ENCODE measurements at places on chromosomes 7 and 10. TPM values are rescaled to one million over a fixed set of nuclear protein-coding genes. Genes with fewer than 3 reads are reported as not detected.

The CYP3A4 gene
- total RNA-seq: not detected

The AGR2 gene
- total RNA-seq: not detected

The PTF1A gene
- total RNA-seq: not detected

GRCh38 chr10:59126991-59127390 lies 49.5 kb upstream of the PHYHIPL start:
- no peak for DNase-seq

DNA sequence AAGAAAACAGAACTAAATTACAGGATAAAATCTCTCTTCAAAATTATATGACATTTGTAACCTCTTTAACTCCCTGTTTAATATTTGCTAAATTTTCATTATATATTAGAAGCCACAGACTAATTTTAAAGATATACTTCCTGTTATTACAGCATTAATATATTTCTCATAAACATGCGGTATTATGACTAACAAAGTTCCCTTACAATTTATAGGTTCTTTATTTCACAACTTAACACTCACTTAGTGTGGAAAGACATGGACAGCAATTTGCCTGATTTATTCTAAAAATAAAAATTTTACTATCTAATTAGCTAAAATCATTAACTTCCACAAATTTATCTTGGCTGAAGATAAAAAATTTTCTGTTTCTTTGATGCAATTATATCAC lies 29.0 kb downstream of the CTNNA3 start:
- no peak for DNase-seq

GRCh38 chr7:43449577-43449976 lies 133.3 kb upstream of the STK17A start:
- no peak for DNase-seq

GRCh38 chr10:69285699-69286098 lies 7.4 kb downstream of the HK1 start:
- no peak for DNase-seq

- no peak for DNase-seq
Observed at GRCh38 chr7:46651070-46651469, 730.0 kb upstream of the IGFBP3 start.

DNA sequence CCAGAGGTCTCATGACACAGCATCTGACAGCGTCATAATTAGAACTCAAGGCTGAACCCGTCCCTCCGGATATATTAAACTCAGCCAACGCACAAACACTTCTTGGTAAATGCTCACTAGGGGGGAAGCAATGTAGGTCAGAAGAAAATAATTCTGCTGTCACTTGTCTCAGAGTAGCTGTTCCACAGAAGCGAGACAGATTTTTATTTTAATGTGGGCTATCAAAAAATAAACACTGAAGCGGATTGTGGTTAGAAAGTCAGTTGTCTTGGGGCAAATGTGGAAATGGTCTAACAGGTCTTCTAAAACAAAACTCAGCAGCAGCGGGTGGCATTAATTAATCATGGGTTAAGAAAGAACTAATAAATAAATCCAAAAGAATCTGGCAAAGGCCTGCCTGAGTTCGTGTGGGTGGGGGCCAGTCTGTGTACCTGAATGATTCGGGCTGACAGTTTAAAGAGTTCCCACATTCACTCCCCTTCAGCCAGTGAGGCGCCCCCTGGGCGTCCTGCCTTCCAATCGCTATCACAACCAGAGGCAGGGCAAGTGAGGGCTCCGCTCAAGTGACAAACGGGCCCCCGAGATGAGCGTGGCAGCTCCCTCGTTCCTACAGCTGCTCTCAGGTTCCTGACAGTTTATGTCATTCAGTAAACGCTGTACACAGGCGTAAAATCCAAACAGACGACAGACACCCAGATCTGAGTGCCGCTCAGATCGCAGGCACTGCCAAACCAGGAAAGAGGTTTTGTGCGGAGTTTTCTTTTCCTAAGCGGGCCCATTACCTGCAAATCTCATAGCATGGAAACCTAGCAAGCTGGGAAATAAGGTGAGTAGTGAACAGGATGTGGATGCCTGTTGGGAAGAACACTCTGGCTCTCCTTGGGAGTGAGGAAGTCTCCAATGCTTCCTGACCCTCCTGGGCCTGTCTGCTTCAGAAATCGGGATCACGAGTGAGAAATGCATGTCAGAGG lies 52.9 kb downstream of the NRAP start:
- no peak for DNase-seq

DNA sequence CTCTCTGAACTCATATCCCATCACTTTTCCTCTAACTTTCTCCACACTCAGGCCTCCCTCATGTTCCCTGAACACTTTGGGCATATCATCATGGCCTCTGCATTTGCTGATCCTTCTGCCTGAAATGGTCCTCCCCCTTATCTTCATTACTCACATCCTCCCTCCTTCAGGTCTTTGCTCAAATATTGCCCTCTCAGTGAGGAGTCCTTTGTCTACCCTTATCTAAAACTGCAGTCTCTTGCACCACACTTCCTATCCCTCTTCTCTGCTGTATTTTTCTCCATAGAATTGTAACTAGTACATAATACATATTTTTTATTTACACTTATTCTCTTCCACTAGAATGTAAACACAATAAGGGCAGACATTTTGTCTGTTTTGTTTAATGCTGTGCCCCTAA lies 41.7 kb downstream of the DNAJC1 start:
- DNase-seq: no peak
